IPS-NIHi11 (cell line): ENCODE measurements at places on chromosomes 4 and X.
A peak's percentile ranks its signal among the peaks of the same experiment; 100 is the strongest.

DNA sequence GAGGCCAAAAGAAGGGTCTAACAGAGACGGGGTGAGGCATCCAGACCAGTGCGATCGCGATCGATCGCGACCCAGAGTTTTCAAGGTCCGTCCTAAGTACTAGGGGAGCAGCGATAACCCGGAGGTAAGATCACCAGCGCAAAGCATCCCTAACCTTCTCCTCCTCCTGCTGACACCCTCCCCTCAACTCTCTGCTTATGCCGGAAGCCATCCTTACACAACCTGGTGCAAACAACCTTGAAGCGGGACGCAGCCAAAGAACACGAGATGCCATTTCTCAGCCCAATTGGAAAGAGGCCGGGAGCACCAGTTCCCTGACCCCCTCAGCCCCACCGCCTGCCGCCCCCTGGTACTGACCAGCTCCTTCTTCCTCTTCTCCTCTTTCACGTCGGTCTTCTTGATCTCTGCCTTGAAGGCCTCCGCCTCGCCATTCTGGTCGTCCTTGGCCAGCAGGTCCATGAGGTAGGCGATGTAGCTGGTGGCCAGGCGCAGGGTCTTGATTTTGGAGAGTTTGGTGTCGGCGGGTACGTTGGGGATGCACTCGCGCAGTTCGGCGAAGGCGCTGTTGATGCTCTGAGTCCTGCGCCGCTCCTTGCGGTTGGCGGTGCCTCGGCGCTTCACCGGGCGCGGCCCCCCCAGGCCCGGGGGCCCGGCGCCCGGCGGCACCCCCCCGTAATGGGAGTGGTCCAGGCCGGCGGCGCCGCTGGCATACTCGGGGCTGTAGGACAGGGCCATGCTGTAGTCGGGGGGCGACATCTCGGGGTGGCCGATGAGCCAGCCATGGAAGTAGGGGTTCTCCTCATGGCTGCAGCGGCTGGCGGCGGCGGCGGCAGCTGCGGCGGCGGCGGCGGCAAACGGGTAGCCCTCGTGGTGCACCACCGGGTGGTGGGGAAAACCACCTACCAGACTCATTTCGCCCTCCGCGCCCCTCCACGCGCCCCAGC is 1.4 kb downstream of the HAND2 start:
- DNase-seq, result no peak

- DNase-seq, result no peak
Observed at GRCh38 chrX:21840193-21840545, 752 bp downstream of the MBTPS2 start.

DNA sequence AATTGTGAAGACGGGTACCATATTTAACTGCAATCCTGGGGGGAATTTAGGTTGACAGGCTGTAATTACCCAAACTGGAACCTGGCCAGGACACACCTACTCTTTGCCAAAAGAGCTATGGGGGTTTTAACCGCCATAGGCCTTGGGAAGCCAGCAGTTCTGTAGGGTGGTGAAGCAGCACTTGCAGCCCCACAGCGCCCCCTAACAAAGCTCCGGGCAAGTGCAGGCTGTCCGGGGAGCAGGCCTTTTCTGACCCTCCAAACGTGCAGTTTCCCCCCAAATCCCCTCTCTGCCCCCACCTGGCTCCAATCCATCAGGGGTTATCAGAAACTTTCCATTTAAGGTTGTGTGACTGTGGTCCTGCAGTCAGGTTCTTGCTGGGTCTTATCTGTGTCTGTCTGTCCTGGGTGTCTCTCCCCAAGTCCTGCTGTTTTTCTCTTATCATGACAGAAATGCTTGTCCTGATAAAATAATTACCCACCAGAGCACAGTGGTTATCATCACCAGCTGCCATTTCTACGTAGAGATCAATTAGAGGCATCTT is 350.9 kb downstream of the MID1IP1 start:
- peak; percentile 69 for DNase-seq

DNA sequence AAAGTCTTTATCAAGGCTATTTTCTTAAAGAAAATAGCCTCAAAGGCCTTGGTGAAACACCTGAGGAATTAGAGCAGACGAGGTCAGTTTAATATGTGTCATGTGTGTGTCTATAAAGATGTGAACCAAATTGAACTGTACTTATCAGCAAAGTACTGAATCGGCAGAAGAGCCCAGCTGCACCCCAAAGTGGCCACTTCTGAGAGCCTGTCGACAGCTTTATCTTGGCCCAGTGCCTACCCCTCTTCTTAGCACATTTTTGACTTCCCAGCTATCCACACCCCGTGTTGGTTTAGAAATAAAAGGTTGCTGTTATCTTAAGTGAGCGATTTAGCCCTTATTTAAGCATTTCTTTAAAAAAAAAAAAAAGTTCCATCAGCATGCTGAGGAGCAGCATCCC is 329.7 kb downstream of the FBXW7 start:
- no peak for DNase-seq

- DNase-seq, result no peak
Observed at GRCh38 chrX:16552546-16552945, 97.4 kb upstream of the S100G start.

GRCh38 chr4:104795264-104795939 is 300.7 kb upstream of the CXXC4 start:
- DNase-seq, result no peak

DNA sequence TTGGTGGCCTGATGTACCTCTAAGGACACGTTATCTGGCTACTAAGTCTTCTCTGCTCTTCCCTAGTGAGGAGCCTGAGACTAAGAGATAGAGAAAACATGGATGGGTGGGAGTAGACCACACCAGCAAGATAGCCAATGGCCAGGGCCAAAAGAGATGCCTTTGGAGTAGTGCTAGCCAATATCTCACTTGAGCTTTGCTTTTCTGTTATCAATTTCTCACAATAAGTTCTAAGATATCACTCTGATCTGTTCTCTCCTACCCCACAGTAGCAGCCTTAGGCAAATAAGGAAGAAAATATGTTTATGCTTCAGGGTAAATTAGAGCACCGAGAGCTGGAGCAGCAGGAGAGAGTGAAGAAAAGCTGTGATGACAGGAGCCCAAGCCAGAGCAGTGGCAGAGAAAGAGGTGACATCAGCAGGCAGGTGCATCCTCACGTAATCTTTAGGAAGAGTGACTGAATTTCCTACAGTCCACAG is 343.9 kb upstream of the NOCT start:
- no peak for DNase-seq

DNA sequence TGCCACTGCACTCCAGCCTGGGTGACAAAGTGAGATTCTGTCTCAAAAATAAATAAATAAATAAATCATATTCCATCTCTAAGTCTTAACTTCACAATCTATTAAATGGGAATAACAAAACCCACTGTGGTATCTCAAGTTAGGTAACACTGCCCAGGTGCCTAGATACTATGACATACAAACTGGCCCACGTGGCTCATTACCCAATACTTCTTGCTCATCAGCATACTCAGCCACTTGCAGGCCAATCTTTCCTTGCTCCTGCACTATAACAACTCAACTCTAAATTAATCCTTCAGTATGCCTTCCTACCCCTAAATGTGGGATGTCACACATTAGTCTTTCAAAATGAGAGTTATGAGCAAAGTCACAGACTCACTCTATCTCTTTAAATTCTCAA is 230.1 kb downstream of the OPHN1 start:
- no peak for DNase-seq

- no peak for DNase-seq
Observed at GRCh38 chrX:53681661-53682060, 4.9 kb downstream of the HUWE1 start.

DNA sequence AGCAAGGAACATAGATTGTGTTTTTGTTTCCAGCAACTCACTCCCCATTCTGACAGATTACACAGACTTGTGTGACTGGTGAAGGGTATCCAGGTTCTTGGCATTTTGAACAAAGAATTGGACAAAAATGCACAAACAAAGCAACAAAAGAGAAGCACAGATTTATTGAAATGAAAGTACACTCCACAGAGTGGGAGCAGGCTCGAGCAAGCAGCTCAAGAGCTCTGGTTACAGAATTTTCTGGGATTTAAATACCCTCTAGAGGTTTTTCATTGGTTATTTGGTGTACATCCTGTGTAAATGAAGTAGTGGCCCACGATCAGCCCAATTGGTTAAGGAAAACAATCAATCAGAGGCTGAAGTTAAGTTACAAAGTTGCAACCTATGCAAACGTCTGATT is 155.0 kb upstream of the JADE1 start:
- DNase-seq, result no peak

- no peak for DNase-seq
Observed at GRCh38 chrX:100880368-100880767, 6.2 kb upstream of the NOX1 start.

GRCh38 chr4:27024805-27025204 is 164.2 kb downstream of the STIM2 start:
- peak; percentile 51 for DNase-seq

DNA sequence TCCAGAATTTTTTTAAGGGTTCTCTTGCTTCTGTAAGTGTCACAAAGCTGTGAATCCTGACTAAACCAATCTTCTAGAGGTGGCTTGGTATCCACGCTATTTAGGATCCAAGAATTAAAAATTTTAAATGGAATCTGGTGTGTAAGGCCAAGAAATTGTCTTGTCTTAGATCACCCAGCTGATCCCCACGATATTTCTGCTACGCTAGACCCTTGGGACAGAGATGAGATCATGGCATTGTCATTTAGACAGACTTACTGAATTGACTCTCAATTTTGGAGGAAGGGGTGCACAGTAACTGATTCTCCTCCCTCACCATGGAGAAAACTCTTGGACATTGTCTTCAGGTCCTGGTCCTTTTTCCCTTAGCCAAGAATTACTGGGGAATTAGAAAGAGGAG is 5.7 kb downstream of the GPRIN3 start:
- no peak for DNase-seq

DNA sequence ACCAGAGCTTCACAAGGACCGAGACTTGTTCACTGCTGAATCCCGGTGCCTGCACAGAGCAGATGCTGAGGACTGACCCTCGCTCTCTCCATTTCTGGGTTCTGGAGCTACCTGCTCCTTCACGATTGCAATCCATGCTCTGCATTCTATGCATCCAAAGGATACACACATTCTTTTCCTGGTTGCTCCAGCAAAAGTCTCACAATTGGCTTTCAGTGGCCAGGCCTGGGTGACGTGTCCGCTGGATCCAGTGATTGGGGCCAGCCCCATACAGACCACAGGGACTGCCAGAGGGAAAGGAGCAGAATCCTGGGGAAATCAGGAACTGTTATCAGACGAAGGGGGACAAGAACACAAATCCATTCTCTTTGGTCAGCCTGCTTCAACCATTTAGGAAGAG is 14.9 kb upstream of the CDKN2AIP start:
- no peak for DNase-seq

- no peak for DNase-seq
Observed at GRCh38 chr4:55530691-55531090, 16.0 kb downstream of the CLOCK start.

- peak; percentile 57 for DNase-seq
Observed at GRCh38 chr4:125432078-125432477, 117.3 kb downstream of the FAT4 start.

DNA sequence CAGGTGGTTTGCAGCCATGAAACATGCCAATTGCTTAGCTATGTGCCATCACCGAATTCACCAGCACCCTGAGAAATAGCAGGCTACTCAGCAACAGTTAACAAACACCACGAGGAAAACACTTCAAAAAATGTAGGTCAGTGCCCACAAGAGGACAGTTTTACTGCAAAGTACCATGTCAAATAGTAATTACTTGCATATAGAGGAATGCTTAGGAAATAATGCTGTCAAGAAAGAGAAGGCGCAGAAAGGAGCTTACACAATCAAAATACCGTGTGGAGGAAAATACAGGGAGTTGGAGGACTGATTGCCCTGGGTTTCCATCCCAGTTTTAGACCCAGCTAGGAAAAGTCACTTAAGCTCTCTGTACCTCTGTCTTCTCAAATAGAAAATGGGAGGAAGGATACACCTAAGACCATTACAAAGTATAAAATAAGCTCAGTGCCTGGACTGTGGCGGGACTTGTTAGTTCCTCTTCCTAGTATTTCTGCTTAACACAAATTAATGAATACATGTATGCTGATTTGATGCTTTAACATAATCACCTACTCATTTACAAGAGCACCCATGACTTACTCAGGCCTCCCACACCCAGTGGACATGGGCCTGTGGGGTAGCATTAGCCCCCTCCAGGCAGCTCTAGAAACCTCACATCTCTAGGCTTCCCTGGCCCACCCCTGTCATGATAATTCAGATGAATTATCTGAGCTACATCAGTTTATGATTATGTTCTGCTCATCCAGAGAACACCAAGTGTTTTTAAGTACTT is 44.5 kb upstream of the IL21 start:
- no peak for DNase-seq

DNA sequence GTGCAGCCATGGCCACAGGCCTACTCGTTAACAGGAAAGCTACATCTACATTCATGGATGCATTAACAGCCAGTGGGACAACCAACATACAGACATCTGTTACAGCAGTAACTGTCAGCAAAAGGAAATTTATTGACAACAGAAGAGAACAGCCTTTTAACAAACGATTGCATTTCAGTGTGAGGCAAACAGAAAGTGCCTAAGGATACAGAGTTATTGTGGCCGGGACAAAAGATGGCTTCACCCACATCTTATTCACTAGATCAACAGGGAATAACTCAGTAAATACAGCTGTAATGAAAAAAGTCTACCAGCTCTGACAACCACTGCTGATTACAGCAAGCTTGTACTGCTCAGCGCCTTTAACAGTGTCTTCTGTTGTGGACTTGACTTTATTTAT is 61.5 kb upstream of the TBL1X start:
- no peak for DNase-seq

DNA sequence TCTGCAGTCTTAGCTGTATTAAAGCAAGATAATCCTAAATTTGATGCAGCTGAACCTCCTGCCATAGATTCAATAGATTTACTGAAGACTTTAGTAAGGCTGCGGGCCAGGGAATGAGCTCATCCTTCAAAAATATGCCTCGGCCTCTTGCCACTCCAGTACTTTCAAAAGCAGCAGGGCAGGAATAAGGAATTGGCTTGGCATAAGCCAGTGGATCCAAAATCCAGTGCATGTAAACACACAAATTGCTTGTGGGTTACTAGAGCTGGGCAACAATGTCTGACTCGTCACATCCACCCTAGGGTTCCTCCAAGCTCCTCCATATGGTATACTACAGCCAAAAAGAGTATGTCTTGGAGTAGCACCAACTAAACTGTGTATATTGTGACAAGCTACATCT is 165.0 kb downstream of the AMELX start:
- DNase-seq, result no peak

- no peak for DNase-seq
Observed at GRCh38 chr4:38195486-38195885, 235.3 kb downstream of the PTTG2 start.

- DNase-seq, result no peak
Observed at GRCh38 chrX:109441266-109441665, 40.6 kb downstream of the GUCY2F start.

GRCh38 chr4:147117431-147117830 is 171.8 kb upstream of the TTC29 start:
- no peak for DNase-seq

GRCh38 chr4:7007944-7008343 is 35.2 kb upstream of the TADA2B start:
- DNase-seq, result peak; percentile 69

- DNase-seq, result no peak
Observed at GRCh38 chrX:136143711-136144110, 3.6 kb upstream of the FHL1 start.

- no peak for DNase-seq
Observed at GRCh38 chr4:128573781-128574508, 235.6 kb upstream of the JADE1 start.
